Immature natural killer cell (primary cell): ENCODE measurements at places on chromosomes 2 and 18.

DNA sequence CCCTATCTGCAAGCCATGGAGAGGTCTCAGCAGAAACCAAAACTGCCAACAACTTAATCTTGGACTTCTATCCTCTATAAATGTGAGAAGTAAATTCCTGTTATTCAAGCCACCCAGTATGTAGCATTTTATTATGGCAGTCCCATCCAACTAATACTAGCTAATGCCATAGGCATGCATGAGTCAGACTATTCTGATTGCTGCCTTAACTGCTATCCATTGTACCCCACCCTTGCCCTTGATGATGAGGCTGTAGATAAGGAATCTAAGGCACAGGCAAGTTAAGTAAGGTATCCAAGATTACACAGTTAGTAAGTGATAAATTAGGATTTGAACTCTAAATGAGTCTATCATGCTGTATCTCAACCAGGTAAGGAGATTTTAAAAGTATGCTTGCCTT, 223.0 kb downstream of the UBE2E3 start:
- DNase-seq, result no peak

- DNase-seq, result no peak
Measured at GRCh38 chr2:126620302-126620701, 35.7 kb upstream of the GYPC start.

DNA sequence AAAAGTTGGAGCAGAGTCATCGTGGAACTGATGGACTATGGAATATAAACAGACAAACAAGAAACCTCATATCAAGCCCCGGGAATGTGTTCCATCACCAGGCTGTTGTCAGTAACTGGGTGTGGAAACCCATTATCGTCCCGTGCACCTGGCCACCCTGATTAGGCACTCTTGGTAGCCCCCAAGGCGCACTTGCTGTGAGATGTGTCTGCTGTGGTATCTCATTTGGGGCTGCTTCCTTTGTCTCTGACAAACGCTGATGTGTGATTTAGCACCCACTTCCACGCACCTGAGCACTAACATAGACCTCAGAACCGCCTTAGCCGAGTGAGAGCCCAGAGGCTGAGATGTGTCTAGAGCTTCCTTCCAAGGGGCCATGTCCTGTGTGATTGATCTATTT, 96.3 kb downstream of the PRPF40A start:
- DNase-seq, result no peak

GRCh38 chr2:20567159-20567925, 83.6 kb downstream of the HS1BP3 start:
- DNase-seq, result no peak

DNA sequence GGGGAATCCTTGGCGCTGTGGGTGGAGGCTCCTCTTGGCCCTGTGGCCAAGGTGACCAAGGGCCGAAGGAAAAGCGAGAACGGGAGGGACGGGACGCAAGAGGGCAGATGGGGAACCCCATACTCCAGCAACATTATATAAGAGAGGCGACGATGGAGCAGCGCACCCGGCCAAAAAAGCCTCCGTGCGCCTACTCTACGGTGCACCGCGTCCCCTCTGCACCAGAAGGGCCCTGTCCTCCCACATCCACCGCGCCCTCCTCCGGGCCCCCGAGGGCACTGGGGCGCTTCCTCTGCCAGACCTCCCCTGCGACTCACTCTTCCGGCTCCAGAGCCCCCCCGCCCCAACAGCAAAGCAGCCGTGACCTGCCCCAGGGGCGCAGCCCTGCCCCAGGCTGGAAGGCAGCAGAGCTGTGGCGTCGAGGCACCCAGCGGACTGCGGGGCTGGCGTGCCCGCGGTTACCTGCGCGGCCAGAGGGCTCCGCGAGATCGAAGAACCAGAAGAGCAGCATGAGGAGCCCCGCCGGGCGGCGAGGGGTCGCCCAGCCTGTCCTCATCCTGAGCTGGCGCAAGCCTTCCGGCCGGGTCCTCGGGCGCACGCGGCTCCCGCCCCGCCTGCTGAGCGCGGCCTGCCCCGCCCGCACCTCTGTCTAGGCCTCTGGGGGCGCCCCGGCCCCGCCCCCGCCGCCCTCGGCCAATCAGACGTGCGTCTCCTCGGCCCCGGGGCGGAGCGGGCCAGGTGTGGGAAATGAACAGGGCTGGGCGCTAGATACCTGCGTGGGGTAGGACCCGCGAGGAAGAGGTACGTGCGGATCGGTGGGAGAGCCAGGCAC, 106.3 kb upstream of the CD302 start:
- peak; percentile 75 for DNase-seq

GRCh38 chr18:40949114-40949950, 1005.7 kb upstream of the PIK3C3 start:
- no peak for DNase-seq

- no peak for DNase-seq
Measured at GRCh38 chr18:29726646-29727045, 1315.9 kb downstream of the DSC3 start.

- no peak for DNase-seq
Measured at GRCh38 chr18:63157293-63158011, 162.1 kb downstream of the BCL2 start.

DNA sequence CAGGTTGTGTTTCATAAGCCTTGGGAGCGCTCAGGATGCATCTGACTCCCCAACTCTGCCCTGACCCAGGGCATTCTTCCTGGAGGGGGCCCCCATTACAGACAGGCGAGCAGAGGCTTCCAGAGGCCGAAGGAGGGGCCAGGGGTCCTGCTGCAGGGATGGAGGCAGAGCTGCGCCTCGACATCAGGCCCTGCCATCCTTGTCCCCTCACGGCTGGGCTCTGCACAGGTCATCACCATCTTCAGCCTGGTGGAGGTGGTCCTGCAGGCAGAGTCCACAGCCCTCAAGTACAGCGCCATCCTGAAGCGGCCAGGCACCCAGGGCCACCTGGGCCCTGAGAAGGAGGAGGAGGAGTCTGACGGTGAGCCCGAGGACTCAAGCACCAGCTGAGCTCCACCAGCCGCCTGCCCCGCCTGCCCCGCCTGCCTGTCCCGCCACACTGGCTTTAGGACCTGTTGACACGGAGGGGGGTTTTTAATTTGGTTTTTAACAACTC, 42.3 kb upstream of the ALPP start:
- no peak for DNase-seq

DNA sequence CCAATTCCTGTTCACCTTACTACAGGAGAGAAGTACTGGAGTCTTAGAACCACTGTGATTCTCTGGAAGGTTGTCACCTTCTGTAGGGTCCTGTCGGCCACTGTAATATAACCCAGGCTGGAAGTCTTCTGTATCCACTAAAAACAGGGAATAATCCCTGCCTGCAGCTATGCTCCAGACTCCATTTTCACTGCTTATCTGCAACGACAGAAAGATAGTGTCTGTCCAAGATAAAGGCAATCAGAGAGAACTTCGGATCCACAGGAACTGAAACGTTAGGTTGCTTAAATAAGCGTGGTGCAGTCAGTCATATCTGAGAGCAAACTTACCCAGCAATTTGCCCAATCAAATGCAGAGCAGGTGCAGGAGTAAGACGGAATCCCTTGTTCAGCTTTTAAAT, 34.2 kb downstream of the ALS2 start:
- DNase-seq, result no peak

DNA sequence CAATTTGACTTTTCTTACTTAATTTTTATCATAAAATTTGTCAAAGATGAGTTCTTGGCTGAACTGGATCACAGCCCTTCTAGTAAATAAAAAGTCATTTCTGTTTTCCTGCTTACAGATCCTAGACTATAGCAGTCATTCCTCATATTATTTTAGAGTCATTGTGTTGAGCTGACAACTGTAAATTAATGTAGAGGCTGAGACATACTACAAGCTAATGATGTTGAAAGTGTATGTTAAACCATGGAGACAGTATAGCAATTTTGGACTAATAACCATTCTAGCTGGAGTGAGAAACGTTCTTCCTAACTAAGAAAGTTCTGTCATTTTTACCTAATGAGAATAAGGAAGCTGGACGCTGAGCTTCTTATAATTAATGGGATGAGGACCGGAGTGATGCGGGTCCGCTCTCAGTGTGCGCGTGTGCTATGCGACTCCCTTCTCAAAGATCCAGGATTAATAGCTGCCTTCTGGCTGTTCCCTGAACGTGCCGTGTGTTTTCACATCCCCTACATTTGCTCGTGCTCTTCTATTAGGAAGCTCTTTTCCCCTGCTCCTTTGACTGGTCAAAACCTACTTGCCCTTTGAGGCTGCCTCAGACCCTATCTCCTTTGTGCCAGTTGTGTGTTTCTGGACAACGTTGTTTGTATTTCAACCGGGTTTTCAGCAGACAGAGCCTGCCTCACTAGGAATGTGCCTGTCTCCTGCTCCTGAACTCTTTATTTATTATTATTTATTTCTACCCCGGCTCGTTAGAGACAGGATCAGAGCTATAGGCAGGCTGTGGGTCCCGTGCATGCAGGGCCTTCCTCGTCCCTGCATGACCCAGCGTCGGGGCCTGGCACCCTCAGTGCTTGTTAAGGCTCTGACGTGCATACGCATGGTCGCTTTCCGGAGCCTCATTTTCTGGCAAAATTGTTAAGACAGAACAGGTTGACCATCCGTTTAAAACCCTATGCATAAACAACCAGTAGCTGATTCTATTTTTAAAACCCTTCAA, 182.6 kb downstream of the DCDC2C start:
- DNase-seq, result no peak

GRCh38 chr2:97676620-97677019, 7.1 kb downstream of the C2orf92 start:
- no peak for DNase-seq

GRCh38 chr2:42267530-42267929, 93.5 kb downstream of the COX7A2L start:
- DNase-seq, result no peak

DNA sequence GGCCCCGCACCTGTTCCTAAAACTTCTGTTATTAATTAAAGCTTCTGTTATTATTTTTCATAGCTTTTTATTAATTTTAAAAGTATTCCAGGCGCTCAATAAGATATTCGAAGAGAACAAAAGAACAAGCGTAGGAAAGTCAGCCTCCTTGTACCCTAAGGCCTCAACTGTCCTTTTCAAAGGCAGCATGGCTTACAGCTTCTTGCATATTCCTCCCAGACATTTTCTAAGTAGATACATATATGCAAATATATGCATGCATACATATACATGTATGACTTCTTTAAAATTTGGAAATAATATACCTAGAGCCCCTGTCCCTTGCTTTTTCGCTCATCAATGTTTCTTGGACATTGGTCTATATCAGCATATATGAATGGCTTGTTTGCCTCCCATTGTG, 12.3 kb downstream of the GPR55 start:
- no peak for DNase-seq

GRCh38 chr2:207282916-207283315, 117.2 kb upstream of the KLF7 start:
- no peak for DNase-seq
